Germinal center (tissue), 1 donor: ENCODE measurements at places on chromosomes 4 and X.

DNA sequence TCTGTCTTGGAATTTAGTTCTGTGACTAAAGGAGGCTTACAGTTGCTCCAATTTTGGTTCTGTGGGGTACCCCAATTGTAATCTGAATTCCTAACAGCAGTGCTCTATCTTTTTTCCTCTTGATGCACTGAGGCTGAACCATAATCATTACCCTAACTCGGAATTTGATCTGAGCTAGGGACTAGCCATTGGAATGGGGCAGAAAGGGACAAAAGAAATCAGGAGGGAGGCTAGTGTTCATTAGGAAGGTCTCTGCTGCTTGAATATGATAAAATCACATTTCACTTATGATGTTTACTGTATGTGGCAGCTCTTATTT, 2.7 kb downstream of the KLF3 start:
- no peak for DNase-seq

- no peak for DNase-seq
Observed at GRCh38 chrX:47097018-47097417, 18.8 kb downstream of the RGN start.

DNA sequence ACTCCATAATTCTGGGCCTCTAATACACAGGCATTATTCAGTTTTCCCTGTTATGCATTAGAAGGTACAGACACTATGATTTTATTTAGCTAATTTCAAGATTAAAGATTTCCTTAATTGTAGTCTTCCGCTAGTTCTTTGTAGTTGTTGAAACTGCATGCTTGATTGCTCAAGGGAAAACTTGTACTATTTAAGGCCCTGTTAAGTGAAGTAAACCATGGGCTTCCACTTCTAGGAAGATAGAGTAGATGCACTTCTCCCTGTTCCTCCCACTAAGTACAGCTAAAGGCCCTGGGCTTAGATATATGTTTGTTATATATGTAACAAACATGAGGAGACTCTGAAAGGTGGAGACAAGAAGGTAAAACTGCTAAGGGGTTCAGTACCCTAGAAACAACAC, 215.8 kb upstream of the LEF1 start:
- no peak for DNase-seq

GRCh38 chr4:20251796-20252655, at the start of gene SLIT2:
Gene SLIT2, plus strand, starts transcription at chr4:20251905. Its CDS starts 1,911 bp downstream, at chr4:20253816.
- DNase-seq: peak; percentile 80

DNA sequence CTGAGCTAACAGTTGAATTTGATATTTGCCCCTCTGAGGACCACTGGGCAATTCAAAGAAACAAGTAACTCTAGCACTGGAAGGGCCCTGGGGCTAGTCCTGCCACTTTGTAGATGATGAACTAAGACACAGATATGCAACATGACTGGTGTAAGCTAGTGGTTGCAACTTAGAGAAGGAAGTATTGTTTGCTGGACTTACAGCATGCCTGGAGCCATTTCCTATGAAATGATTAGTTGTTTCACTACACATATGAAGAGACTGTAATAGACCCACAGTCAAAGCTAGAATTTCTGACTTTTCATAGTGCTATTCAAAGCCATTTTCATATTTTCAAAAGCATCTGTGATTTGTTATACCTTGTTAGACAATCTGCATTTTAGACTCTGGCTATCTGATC, 96.2 kb downstream of the TSPAN7 start:
- DNase-seq: no peak

DNA sequence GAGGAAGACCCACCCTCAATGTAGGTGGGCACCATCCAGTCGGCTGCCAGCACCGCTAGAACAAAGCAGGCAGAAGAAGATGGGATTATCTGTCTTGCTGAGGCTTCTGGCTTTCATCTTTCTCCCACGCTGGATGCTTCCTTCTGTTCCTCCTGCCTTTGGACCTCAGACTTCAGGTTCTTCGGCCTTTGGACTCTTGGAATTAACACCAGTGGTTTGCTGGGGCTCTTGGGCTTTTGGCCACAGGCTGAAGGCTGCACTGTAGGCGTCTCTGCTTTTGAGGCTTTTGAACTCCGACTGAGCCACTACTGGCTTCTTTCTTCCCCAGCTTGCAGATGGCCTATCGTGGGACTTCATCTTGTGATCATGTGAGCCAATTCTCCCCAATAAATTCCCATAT, 55.1 kb downstream of the PDLIM5 start:
- DNase-seq: no peak

DNA sequence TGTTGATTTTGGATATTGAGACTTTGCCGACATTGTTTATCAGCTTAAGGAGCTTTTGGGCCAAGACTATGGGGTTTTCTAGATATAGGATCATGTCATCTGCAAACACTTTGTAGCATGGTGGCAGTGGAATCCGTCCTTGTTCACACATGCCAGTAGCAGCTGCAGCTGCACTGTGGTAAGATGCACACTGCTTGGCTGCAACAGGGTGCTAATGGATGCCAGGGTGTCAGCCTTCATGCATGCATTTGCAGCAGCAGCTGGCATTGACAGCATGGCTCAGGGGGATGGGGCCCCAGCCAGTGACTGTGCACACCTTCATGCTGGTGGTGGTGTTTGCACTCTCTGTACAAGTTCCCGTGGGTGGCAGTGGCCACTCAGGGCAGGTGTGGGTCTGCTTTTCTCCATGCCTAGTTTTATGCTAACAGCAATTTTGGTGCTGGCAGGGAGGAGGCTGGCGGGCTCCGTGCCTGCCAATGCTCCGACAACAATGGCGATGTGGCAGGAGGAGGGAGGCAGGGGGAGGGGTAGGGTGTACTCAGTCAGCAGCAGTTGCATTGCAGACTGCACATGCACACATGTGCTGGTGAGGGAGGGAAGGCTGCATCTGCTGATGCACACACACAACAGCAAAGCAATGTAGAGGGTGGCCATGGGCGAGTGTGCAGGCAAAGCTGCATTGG, 37.5 kb downstream of the BEX3 start:
- no peak for DNase-seq

- DNase-seq: no peak
Observed at GRCh38 chrX:40278340-40279090, 180.8 kb upstream of the BCOR start.

DNA sequence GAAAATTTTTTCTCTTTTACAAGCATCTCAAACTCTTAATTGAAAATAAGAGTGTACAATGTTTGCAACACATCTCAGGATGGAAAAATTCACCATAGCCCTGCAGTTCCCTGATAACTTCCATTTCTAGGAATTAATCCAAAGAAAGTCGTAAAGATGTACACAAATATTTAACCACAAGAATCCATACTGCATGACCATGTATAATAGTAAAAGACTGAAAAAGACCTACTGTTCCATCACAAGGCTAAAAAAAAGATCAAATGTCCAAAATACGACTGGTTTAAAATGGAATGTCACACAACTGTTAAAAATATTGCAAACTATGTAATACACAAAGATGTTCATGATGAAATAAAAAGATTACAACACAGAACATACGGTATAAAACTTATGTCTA, 32.1 kb downstream of the HUWE1 start:
- no peak for DNase-seq

GRCh38 chrX:111585337-111585736, 73.9 kb downstream of the SERTM2 start:
- DNase-seq: no peak

- peak; percentile 8 for DNase-seq
Observed at GRCh38 chr4:176376032-176376614, 56.4 kb downstream of the SPCS3 start.

DNA sequence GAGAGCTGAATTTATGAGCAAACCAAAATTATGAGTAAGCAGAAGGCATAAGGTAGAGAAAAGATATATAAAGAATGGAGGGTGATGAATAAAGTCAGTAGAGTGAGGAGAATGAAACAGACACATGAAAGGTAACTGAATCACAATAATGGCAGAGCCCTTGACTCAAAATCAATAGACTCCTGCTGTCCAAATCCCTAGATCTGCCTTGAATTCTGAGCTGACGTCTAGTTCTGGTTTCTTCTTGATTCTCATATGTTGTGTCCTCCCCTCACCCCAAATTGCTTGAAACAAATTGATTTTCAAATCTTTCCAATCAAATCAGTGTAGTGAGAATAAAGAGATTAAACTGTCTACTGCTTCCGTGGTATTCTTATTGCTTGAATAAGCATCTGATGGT, 86.6 kb upstream of the IQCM start:
- DNase-seq: no peak

GRCh38 chr4:126784966-126785580, 847.7 kb upstream of the INTU start:
- DNase-seq: no peak

GRCh38 chrX:41412261-41413081, 34.7 kb upstream of the NYX start:
- DNase-seq: no peak

DNA sequence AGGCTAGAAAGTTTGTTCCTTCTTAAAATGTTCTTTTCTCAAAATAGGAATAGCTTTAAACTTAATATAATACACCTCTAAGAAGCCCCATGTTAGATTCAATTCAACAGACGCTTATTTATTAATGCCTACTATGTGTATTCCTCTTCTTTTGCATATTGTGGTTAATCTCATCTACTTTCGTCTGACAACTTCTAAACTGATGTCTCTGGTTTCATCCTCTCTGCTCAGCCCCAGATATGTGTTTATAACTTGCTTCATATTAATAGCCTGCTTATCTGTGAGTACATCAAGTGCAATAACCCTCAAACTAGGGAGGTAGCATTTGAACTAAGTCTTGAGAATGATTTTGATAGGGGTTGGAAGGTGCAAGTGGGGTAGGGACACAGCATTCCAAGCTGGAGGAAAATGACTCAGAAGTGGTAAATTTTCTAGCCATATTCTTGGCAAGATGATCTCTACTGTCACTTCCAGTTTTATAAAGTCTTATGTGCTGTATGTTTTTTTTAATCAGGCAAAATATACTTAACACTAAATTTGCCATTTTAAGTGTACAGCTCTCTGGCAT, 37.0 kb downstream of the STK26 start:
- no peak for DNase-seq

DNA sequence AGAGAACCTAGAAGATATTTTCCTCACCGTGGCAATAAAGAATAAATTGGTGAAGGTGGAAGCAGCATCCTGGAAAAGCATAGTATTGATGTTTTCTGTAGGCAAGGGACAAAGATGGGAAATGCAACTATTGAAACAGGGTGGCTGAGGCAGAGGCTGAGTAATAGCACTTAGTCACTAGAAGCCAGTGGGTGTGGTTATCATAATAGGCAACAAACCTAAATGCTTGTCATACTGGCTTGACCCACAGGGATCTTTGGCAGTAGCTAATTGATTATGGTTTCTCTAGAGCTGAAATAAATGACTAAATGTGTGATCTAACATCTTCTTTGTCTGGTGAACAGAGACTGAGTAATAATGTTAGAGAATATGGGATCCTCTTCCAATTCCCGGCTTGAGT, 353.6 kb upstream of the RPS6KA3 start:
- no peak for DNase-seq

DNA sequence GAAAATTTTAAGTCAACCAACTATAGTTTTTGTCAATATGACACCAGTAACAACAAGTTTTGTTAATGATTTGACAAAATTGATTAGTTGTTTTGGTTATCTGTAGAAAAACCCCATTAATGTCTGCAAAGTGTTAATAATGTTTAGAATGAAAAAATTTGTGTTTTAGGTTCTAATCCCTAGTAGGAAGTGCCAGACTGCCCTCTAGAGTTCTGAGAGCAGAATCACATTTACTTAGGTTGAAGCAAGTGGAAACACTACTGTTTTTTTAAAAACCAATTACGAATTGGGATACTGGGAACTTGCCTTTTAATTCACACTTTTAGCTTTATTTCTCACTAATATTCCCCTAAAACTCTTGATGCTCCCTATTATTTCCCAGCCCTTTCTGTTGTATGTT, 101.1 kb upstream of the CYLC1 start:
- DNase-seq: no peak

DNA sequence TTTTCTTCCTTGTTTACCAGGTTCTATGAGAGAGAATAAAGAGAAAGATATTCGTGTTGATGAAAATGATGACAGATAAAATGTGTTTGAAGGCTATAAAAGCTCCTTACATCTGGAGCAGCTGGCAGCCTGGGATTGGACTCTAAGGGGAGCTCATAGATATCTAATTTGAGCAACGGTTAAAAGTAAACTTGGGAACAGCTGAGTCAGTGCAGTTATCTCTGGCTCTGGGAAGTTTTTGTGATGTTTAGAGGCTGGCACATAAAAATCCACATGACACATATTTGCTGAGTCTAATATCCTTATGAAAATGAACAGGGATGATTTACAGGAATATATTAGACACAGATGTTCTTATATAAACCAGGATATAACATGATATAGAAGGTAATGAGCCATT, 331.8 kb upstream of the TENM3 start:
- no peak for DNase-seq

DNA sequence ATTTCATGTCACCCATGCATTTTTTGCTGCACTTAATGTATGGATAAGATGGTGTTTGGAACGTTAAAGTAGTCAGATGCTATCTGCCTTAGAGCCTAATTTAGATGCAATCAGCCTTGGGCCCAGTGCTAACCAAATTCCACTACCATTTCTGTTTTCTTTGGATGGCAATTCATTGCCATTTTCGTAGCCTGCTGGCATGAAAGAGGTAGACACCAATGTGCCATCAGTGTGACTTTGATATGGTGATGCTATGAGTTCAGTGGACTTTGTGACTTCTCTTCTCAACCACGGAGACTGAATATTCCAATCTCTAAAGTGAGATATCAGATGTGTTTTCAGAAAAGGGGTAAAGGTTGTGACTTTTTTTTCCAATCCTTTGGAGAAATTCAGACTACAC, 1.5 kb downstream of the ETFDH start:
- DNase-seq: no peak

DNA sequence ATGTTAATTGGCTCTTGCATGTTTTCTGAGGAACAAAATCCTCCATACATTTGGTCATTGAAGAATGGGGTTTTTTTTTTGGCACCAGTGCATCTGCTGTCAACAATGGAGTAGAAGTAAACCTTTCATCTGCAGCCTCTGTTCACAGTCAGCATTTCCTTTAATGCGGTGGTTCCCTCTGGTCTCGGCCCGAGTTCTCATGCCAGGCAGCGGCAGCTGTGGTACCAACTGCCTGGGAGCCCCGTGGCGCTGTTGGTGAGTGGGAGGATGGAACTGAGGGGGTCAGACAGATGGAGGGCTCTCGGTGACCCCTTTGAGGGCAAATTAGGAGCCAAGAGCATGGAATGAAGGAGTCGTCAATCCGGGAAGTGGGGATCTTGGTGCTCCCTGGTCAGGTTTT, 114.7 kb downstream of the AFF1 start:
- DNase-seq: no peak

DNA sequence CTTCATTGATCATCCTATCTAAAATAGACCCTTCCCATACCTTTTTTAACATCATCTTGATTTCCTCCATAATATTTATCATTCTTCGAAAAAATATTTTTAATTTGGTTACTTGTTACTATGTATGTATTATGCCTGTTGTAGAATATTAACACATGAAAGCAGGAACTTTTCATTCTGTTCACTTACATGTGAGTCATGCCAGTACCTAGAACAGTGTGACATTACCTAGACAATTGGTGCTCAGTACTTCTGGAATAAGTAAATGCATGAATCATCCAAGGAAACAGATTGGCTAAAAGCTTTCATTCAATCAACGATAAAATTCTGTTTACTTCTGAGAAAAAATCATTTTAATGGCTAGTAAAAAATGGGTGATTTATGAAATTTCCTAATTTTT, 76.4 kb downstream of the CXXC4 start:
- no peak for DNase-seq

- no peak for DNase-seq
Observed at GRCh38 chrX:134161162-134161561, 75.8 kb upstream of the CCDC160 start.
